Effector memory CD4-positive, alpha-beta T cell (primary cell): ENCODE measurements at places on chromosomes 2 and 18.

- no peak for DNase-seq
Observed at GRCh38 chr2:215870088-215870490, 143.3 kb downstream of the MREG start.

DNA sequence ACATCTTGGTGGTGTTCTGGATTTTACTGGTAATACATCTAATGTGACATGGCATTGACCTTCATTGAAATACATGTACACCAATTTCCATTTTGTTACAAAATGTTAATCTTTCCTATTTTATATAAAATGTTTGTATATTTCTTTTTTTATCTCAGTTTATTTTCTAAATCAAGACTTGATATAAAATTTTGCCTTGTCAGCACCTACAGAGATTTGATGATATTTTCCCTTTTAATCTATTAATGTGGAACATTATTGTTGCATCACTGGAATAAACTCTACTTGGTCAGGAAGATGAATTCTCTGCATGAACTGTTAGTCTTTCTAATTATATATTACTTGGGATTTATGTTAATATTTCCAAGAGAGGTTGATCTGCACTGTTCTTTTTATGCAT lies 294.0 kb upstream of the ETAA1 start:
- no peak for DNase-seq

DNA sequence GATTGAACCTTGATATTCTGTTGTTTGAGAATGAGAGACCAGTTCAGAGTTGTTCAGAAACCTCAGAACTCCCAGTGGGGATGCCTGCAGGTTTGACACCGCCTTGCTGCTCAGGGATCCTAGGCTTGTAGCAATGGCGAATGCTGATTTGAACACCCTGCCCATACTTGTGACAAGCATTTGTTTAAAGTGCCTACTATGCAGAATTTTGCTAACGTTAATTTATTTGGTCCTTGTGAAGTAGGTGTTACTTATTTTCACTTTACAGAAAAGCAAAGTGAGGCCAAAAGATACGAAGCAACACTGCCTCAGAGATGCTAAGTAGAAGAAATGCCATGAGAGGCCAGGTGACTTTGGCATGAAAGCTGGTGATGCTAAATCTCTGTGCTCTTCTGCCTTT lies 32.3 kb downstream of the STON1 start:
- DNase-seq: no peak

GRCh38 chr18:62437235-62438017 lies 85.4 kb upstream of the ZCCHC2 start:
- DNase-seq: no peak

DNA sequence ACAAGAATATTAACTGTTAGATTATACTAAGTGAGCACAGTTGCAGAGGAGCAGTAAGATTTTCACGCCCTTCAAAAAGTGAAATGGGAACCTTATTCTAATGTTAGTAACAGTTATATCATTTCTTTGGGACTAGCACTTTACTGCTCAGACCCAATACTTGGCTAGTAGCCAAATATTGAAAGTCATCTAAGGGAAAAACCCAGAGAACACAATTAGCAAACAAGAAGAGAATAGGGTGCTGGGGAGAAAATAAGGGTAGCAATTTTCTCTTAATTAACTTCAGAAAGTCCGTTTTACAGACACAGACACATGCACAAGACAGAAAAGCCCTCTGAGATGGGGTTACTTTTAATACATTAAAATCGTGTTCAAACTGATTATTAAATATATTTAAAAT lies 71.8 kb downstream of the ID2 start:
- DNase-seq: no peak

GRCh38 chr2:171669121-171669520 lies 18.1 kb upstream of the DYNC1I2 start:
- DNase-seq: no peak

- no peak for DNase-seq
Observed at GRCh38 chr2:21406386-21406785, 282.6 kb downstream of the TDRD15 start.

GRCh38 chr18:59893971-59894370 lies 5.8 kb upstream of the PMAIP1 start:
- no peak for DNase-seq

- no peak for DNase-seq
Observed at GRCh38 chr2:58834404-58834803, 593.3 kb upstream of the FANCL start.

GRCh38 chr2:208207769-208208168 lies 17.9 kb upstream of the C2orf80 start:
- no peak for DNase-seq

DNA sequence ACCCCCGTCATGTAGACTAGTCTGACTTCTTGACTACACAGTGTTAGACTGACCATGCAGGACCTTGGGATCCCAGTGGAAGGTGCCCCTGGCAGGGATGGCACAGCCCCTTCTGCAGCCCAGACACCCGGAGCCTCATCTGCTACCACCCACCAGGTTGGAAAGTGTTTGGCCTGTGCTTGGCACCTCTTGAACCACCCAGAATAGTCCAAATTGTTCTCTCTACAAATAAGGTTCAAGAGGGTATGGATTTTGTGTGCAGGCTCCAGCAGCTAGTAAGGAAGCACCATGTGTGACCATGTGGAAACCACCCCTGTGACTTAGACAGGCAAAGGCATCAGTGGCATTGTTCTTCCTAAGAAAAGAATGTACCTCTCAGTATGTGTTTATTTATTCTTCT lies 18.4 kb downstream of the L3MBTL4 start:
- DNase-seq: no peak

DNA sequence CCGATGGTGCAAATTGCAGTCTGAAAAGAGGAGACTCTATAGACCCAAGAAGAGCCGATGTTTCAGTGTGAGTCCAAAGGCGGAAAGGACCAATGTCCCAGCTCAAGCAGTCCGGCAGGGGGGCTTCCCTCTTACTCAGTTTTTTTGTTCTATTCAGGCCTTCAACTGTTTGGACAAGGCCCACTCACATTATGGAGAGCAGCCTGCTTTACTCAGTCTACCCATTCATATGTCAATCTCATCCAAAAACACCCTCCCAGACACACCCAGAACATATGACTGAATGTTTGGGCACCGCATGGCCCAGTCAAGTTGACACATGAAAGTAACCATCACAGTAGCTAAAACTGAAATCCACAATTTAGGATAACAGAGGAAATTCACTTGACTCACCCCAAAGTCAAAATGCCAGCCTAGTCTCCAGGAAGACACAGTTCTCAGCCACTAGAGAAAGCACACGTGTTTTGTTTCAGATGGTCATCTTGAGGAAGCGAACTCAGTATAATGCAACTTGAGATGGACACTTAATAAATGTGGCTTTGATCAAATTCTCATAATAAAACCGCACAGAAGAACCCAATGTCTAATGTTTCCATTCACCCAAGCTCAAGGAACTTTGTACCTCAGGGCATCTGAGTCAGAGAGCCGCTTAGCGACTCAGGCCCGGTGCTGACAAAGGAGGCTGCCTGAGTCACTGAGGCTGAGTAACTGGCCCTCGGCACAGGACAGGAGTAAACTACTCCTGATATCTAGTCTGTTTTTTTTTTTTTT lies 2.4 kb downstream of the FHL2 start:
- DNase-seq: no peak

GRCh38 chr2:177344316-177344715 lies 48.3 kb upstream of the AGPS start:
- DNase-seq: no peak

- no peak for DNase-seq
Observed at GRCh38 chr2:4381773-4382172, 678.4 kb downstream of the DCDC2C start.

- no peak for DNase-seq
Observed at GRCh38 chr18:27120246-27120645, 64.9 kb downstream of the CHST9 start.

- no peak for DNase-seq
Observed at GRCh38 chr18:54675076-54675475, 84.0 kb downstream of the DYNAP start.

DNA sequence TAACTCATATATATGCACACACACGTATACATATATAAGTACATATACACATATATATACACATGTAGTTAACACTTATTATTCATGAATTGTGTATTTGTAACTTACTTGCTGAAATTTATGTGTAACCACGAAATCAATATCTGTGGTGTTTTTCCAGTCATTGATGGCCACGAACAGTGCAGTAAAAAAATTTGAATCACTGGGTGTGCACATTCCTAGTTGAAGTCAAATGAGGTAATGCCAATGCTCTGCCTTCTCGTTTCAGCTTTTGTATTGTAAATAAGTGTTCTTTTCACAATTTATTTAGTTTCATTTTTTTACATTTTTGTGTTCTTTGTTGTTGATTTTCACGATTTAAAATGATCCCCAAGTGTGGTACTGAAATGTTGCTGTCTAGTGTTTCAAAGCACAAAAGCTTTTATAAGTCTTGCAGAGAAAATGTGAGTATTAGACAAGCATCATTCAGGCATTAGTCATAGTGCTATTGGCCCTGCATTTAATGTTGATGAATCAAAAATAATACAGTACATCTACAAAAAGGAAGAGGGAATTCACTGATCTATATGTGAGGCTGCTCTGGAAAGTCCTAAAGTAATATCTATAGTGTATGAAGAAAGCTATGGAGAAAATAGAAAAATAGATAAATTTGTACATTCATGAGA lies 419.0 kb downstream of the DSC3 start:
- DNase-seq: no peak

DNA sequence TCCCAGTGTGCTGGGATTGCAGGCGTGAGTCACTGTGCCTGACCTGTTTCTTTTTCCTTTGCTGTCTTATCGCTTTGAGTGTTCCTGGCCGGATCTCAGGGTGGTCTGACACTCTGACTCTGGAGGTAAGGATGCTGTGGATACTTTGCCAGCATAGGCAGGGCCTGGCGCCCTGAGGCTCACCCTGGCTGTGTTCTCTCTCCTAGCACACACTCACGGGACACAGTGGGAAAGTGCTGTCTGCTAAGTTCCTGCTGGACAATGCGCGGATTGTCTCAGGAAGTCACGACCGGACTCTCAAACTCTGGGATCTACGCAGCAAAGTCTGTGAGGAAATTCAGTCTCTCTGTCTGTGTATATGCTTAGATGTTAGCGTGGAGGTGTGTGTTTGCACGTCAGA lies 18.0 kb upstream of the SAG start:
- DNase-seq: no peak

DNA sequence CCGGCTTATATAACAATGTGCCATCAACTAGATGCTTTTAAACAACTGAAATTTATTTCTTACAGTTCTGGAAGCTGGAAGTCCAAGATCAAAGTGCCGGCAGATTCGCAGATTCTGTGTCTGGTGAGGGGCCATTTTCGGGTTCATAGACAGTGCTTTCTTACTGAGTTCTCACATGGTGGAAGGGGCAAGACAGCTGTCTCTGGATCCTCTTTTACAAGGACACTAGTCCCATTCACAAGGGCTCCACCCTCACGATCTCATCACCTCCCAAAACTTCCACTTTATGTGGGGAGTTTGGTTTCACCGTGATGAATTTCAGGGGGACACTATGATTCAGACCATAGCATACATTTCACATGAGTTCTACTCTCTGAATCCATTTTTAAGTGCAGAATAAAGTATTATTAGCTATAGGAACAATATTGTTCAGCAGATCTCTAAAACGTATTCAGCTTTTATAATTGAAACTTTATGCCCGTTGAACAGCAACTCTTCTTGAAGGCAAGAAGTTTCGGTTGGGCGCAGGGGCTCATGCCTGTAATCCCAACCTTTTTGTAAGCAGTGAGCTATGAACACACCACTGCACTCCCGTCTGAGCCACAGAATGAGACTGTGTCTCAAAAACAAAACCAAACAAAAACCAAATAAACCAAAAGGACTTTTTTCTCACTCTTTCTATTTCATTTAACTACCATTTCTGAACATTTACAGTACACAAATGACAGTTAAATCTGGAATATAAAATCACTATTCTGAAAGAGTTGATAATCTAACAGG lies 502.8 kb downstream of the CMPK2 start:
- DNase-seq: no peak

GRCh38 chr18:48845174-48845573 lies 105.6 kb downstream of the SMAD7 start:
- DNase-seq: no peak

- DNase-seq: no peak
Observed at GRCh38 chr2:84393829-84394228, 65.3 kb downstream of the SUCLG1 start.

GRCh38 chr2:1970341-1970740 lies 226.0 kb upstream of the PXDN start:
- DNase-seq: no peak

- DNase-seq: no peak
Observed at GRCh38 chr2:10139536-10139935, 17.0 kb downstream of the RRM2 start.

DNA sequence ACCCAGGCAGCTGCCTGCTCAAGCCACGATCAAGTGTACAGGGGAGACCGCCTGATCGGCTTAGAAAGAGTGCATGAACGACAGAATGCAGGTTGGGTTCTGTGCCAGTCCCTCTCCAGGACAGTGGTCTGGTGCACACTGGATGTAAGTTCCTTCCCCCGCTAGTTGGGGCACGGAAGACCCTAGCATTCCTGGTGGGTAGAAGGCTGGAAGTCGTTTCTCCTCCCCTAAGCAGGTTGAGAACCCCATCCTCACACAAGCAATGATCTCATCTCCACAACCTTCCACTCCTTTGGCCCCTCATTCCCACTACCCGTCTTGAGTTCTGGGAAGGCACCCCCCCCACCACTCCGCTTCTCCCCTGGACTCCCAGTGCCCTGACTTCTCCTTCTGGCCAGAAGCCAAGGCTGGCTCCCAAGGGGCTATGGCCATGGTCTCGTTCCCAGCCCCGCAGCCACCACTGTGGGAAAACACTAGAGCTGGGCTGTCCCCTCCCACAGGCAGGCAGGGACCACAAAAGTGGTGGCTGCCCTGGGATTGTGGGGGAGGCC lies 1.4 kb upstream of the ANKRD39 start:
- no peak for DNase-seq

GRCh38 chr2:23587341-23587880 lies 202.4 kb downstream of the KLHL29 start:
- no peak for DNase-seq

- DNase-seq: no peak
Observed at GRCh38 chr2:208069186-208069585, 43.9 kb upstream of the PLEKHM3 start.

GRCh38 chr2:36584148-36584794 lies 13.7 kb downstream of the FEZ2 start:
- DNase-seq: no peak

GRCh38 chr2:125559186-125559585 lies 1096.8 kb upstream of the GYPC start:
- no peak for DNase-seq

GRCh38 chr2:205852457-205852856 lies 170.2 kb downstream of the NRP2 start:
- DNase-seq: no peak

GRCh38 chr2:101337877-101338276 lies 29.4 kb upstream of the RNF149 start:
- no peak for DNase-seq

DNA sequence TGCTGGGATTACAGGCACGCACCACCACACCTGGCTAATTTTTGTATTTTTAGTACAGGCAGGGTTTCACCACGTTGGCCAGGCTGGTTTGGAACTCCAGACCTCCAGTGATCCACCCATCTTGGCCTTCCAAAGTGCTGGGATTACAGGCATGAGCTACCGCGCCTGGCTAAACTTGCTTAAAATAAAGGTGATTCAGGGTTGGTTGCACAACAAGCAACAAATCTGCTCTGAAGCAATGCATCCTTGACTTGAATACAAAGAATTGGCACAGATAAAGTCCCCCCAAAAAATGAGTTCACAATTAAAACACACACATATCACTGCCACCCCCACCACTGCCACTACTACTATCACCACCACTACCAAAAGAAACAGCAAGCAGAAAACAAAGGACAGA lies 34.9 kb downstream of the CCDC88A start:
- DNase-seq: no peak
